ENCODE measurements at places on chromosomes 5 and 9. TPM values are rescaled to one million over a fixed set of nuclear protein-coding genes. Genes with fewer than 3 reads are reported as not detected.

The C9orf78 gene
- 37.3 TPM for total RNA-seq

The SEMA6A gene
- 0.41 TPM for total RNA-seq

The SLC34A3 gene
- not detected for total RNA-seq

The GFRA3 gene
- total RNA-seq: not detected

The MYO10 gene
- total RNA-seq: 37.1 TPM

The PCDH12 gene
- total RNA-seq: 0.16 TPM

The SLC45A2 gene
- 0.09 TPM for total RNA-seq

The CDC20B gene
- total RNA-seq: not detected

The IQGAP2 gene
- total RNA-seq: 2.5 TPM

The CARTPT gene
- total RNA-seq: not detected

The ANKRD31 gene
- 0.16 TPM for total RNA-seq

The DDX4 gene
- not detected for total RNA-seq

The PCDHB8 gene
- 0.27 TPM for total RNA-seq

The FYB1 gene
- 0.54 TPM for total RNA-seq

The IL3 gene
- total RNA-seq: not detected

The SLC9A3 gene
- 1.8 TPM for total RNA-seq

The OBP2B gene
- not detected for total RNA-seq

The DEPDC1B gene
- 1.2 TPM for total RNA-seq

The TLX3 gene
- total RNA-seq: not detected

The PPIC gene
- 57.2 TPM for total RNA-seq

The PCDHGA11 gene
- total RNA-seq: 17.8 TPM

The MCIDAS gene
- not detected for total RNA-seq

The RNF183 gene
- not detected for total RNA-seq

The DAB2 gene
- total RNA-seq: 217 TPM

The EFNA5 gene
- total RNA-seq: 2.1 TPM

The COL15A1 gene
- total RNA-seq: 25.1 TPM

The MARCOL gene
- total RNA-seq: not detected

The TAF11L10 gene
- total RNA-seq: not detected

The ACTBL2 gene
- not detected for total RNA-seq

The NFIB gene
- total RNA-seq: 111 TPM

The LCN9 gene
- not detected for total RNA-seq

The LCN15 gene
- not detected for total RNA-seq

The CYLC2 gene
- not detected for total RNA-seq

The MAP1B gene
- total RNA-seq: 401 TPM

The ENHO gene
- not detected for total RNA-seq

Data from fibroblast of the aortic adventitia (primary cell).